Stimulated activated naive CD8-positive, alpha-beta T cell treated with anti-CD3 and anti-CD28 coated beads, Interleukin-15, amount 100 ng/mL, for 72 hours (primary cell): ENCODE measurements at places on chromosomes 16 and 17.

DNA sequence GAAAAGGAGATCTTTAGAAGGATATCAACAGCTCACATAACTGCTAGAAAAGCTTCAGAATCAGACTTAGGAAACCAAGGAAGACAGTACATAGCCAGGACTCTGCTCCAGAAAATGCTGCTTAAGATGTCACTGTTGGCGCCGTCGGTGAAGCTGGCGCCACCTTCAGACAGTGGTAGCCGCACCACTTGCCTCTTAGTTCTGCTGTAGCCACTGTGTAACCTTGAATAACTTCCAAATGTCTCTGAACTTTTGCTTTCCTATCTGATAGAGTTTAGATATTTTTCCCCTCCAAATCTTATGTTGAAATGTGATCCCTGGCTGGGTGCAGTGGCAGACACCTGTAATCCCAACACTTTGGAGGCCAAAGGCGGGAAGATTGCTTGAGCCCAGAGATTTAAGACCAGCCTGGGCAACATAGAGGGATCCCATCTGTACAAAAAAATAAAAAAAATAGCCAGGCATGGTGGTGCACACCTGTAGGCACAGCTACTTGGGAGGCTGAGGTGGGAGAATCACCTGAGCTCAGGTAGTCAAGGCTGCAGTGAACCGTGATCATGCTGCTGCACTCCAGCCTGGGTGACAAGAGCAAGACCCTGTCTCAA lies 6.3 kb upstream of the USP31 start:
- DNase-seq: no peak

GRCh38 chr17:36714789-36715188 lies 113.4 kb downstream of the MRM1 start:
- no peak for DNase-seq

- DNase-seq: no peak
Measured at GRCh38 chr17:59766491-59766890, 59.0 kb downstream of the VMP1 start.

- no peak for DNase-seq
Measured at GRCh38 chr17:79531191-79532095, 79.4 kb downstream of the RBFOX3 start.

- DNase-seq: peak; percentile 37
Measured at GRCh38 chr17:45784741-45785479, 790 bp downstream of the CRHR1 start.

GRCh38 chr16:66486773-66487579 lies 59.9 kb downstream of the BEAN1 start:
- no peak for DNase-seq

GRCh38 chr17:45130681-45131615 lies 1.4 kb downstream of the PLCD3 start:
- DNase-seq: no peak

DNA sequence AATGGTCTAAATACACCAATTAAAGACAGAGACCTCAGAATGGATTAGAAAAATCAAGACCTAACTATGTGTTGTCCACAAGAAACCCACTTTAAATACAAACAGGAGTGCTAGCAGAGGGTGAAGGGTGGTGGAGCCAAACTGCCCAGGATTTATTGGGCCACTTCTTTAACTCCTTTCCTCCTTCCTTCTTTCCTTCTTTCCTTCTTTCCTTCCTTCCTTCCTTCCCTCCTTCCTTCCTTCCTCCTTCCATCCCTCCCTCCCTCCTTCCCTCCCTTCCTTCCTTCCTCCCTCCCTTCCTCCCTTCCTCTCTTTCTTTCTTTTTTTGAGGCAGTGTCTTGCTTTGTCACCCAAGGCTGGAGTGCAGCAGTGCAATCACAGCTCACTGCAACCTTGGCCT lies 34.3 kb upstream of the EMP2 start:
- DNase-seq: no peak

DNA sequence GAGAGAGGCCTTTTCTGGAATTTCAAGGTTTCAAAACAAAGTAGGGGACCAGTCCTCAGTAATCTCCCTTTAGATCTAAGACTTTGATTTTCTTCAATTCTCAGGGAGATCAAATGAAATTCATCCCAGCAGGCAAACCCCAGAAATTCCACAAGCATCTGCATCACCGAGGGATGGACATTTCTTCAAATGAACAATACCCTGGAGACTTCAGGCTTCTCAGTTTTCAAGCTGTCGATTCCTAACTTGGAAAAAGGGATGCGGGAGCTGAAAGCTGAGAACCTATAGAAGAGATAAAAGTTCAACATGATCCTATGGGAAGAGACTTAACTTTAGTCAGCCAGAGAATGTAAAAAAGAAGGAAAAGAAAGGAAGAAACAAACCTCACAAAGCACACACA lies 296.9 kb upstream of the CDH5 start:
- no peak for DNase-seq

DNA sequence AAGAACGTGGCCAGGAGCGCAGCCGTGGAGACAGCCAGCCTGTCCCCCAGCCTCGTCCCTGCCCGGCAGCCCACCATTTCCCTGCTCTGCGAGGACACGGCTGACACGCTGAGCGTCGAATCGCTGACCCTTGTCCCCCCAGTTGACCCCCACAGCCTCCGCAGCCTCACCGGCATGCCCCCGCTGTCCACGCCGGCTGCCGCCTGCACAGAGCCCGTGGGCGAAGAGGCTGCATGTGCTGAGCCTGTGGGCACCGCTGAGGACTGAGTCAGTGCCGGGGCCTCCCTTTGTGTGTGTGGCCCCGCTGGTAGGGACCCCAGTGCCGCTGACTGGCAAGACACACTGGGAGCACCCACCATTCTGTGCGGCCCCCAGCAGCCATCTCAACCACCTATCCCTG lies 77.6 kb downstream of the SOCS1 start:
- no peak for DNase-seq

- DNase-seq: no peak
Measured at GRCh38 chr16:71670537-71670936, 44.6 kb downstream of the MARVELD3 start.
